ENCODE measurements at places on chromosomes 2 and 18. TPM values are rescaled to one million over a fixed set of nuclear protein-coding genes. Genes with fewer than 3 reads are reported as not detected.

DNA sequence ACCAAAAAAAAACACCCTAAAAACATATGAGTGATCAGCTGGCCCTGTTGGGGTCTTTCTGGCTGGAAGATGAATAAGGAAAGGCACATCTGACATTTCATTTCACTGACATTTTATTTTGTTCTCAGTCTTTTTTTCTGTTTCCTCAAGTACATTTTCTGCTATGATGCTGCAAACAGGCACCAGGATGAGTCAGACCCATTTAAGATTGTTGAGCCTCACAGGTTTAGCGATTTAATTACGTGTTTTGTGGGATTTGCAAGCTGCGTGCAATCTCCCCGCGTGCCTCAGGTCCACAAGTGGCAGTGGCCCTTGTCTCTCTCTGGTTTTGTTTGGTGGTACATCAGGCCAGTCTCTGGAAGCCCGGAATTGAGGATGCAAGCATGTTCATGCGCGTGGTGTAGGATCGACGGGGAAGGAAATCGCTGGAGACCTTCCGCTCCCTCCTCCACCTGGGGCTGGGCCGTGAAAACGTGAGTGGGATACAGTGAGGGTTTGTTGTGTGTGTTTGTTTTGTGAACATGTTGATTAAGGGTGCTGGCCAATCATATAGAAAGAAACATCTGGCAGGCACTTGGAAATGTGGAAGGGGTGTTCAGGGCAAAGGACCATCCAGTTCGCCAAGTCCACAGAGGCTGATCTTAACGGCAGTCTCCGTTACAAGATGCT, 120.2 kb upstream of the ZNF516 start:
- no peak for DNase-seq

MAP3K19 gene
- not detected for polyA plus RNA-seq

TRABD2A gene
- polyA plus RNA-seq = 0.47 TPM

POTEC gene
- polyA plus RNA-seq = not detected

RAX gene
- not detected for polyA plus RNA-seq
